ENCODE measurements at places on chromosomes 6 and 20.

GRCh38 chr6:7556394-7557106 is 15.1 kb downstream of the DSP start:
- DNase-seq, result no peak

GRCh38 chr6:35128496-35128895 is 12.6 kb downstream of the TCP11 start:
- no peak for DNase-seq

DNA sequence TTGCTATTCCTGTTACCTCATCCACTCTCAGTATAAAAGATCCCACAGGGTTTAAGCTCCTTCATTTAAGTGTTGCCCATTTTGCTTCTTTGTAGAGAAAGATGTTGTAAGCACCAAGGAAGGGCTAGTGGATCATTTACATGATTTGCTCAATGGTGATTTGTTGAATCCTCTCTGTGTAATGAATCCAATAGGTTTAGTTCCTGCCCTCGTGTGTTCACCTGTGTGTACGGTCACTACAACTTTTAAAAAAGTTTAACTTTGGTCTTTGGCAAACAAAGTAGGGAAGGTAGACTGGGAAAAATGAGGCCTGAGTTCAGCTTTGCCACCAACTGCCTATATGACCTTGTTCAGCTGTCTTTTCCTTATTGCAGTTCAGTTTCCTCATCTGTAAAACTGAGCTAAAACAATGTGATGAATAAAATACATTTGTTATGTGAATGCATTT is 51.5 kb downstream of the DHX35 start:
- DNase-seq, result peak; percentile 12

DNA sequence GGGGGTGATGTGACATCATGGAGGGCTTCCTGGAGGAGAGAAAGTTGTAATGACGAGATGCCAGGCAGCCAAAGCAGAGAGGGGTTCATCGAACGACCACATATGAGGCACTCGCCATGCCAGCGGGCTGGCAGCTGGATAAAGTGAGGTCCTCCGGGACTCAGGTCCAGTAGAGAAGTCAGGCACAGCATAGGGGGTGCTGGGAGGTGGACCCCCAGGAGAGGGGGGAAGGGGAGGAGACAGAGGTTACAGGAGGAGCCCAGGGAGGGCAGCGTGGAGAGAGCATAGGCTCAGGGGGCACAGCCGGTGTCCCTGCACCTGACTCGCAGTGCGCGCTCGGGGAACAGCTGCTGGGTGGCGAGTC is 174.7 kb downstream of the BMP7 start:
- no peak for DNase-seq

Data from fibroblast of mammary gland (primary cell).